ENCODE measurements at places on chromosomes 11 and 22.

DNA sequence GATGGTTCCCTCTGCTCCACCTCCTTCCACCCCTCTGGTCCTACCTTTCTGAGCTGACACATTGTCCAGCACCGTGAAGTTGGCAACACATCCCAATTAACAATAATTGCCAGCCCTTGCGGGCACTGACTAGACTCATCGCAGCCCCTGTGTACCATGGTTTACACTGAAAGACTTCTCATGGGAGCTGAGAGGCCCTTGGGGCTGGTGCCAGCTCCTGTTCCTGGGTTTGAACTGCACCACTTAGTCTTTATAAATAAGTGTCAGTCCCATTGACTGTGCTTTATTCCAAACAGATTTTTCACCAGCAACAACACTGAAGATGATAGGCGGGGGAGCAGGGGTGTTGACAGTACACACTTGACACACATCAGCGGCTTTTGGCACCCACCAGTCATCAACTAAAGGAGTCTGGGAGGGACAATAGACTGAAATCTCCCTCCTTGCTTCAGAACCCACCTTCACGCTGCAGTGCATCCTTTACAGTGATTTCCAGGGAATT, 447.3 kb downstream of the NTM start:
- DNase-seq, result no peak

DNA sequence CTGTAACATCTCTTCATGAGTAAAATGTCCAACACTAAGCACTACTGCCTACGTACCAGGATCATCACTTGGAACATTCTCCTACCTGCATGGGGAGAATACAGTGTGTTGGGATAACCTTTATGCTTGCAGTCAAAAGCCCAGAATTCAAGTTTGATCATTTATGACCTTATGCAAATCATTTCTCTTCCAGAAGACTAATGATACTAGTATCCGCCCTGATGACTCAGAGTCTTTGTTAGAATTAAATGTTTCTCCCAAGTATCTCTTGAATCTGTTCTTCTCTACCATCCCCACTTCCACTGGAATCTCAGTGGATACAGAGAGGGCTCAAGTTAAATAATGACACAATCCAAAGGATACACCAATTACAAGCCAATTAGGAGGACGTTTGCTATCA, 12.4 kb downstream of the MAJIN start:
- no peak for DNase-seq

DNA sequence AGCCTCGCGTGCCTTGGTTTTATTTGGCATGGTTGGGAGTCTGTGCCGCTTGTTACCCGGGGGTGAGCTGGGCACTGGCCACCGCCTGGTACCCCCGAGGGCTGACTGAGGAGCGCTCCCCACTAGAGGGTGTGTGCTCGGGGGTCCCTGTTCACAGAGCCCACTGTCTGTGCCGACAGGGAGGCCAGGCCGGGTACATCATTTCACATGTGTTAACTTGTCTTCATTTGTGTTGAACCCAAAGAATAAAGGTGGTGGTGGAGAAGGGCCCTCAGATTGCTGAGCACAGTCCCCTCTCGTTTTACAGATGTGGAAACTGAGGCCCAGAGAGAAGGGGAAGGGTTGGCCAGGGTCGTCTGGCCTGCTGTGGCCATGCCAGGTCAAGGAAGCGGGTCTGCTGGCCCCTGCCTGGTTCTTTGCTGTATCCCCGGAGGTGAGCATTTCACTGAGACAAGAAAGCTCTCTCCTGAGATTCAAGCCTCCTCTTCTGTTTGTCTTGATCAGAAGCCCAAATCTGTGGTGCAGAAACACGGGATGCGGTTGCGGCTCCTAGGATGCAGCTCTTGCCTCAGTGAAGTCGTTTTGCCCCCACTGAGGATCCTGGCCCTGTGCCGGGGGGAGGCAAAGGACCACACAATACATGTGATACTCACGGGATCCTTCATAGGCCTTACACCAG, 60.8 kb downstream of the FBLN1 start:
- DNase-seq, result no peak

- no peak for DNase-seq
These were observed 20.5 kb upstream of the EFCAB6 start for GRCh38 chr22:43832393-43833265.

- no peak for DNase-seq
These were observed 137.8 kb downstream of the C11orf58 start for GRCh38 chr11:16876053-16876752.

DNA sequence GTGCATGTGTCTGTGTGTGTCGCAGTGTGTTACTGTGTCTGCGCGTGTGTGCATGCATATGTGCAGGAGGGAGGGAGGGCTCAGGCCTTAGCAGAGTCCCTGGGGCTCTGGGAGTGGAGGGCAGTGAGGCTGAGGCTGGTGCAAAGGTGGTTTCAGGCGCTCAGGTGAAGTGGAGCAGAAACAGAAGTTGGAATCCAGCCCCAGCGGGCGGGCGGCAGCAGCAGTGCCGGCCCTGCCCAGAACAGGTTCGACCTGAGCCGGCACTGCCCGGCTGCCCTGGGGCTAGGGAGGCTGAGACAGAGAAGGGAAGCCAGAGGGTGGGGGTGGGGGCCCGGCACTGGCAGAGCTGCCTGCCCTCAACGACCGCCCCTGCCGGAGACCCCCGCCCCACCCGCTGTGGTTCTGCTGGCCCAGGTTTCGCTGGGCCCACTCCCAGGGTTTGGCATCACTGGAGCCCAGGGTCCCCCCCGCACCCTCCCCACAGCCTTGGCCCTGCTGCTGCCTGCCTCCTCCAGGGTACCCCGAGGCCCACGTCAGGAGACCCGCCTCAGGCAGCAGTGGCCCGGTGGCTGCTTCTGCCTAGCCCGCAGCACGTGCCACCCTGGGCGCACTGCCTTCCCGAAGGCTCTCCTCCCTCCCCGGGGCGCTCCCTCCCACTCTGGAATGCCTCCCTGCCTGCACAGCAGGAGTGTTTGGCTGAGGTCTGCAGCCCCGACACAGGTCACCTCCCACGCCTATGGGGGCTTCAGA, 13.3 kb downstream of the ASCL2 start:
- DNase-seq, result no peak

GRCh38 chr11:103530257-103530656, 421.0 kb downstream of the DYNC2H1 start:
- DNase-seq, result no peak

DNA sequence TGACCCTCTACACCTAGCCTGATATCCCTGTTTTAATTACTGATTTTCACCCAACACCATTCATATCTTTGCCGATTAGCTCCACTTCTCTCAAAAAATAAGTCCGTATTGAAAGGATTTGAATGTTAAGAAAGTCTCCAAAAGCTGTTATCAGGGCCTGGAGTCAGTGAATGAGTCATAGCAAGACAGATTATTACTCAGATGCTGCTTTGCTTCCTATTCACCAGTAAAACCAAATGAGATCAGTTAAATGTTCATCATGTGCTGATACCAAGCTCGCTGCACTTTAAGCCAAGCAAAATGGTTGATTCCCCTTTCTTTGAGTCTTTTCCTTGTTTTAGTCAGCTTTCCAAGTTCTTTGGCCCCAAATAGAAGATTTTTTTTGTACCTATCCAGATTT, 228.4 kb downstream of the FAT3 start:
- no peak for DNase-seq

- no peak for DNase-seq
These were observed 19.6 kb upstream of the CCDC134 start for GRCh38 chr22:41780746-41781505.

GRCh38 chr11:133663135-133663985, 131.1 kb upstream of the OPCML start:
- no peak for DNase-seq

GRCh38 chr22:22930571-22931556, 43.2 kb downstream of the IGLL5 start:
- DNase-seq, result no peak

GRCh38 chr11:111063726-111064517, 181.6 kb upstream of the POU2AF2 start:
- DNase-seq, result no peak

DNA sequence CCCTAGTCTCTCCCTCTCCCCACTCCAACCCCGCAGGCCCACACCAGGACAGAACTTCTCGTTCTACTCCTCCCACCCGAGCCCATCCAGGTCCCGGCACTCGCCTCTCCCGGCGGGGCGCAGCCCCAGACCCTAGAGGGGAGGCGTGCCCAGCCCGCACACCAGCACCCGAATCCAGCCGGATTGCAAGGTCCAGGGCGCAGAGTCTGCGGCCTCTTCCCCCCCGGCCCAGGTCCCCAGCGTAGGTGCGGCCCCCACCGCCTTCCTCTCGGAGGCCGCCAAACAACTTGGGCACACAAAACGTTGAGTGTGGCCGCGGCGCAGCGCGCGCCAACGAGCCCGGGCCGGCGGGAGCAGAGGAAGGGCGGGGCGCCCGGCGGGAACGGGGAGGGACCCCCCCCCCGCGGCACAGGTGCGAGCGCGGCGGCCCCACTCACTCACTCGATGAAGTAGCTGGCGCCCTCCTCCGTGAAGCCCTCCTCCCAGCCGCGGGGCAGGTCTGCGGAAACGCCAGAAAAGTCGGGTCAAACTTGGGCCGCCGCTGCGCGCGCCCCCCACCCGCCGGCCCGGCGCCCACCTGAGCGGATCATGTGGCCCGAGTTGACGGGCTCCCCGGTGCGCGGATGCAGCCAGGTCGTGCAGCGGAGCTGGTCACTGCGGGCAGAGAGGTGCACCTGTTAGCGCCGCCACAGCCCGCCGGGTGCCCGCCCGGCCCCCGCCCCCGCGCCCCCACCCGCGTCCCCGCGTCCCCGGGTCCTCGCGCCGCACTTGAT, 480 bp downstream of the PLEKHA7 start:
- no peak for DNase-seq

- no peak for DNase-seq
These were observed 2.2 kb upstream of the NUP160 start for GRCh38 chr11:47850337-47850736.

GRCh38 chr11:47768101-47768612, 1.0 kb upstream of the FNBP4 start:
- peak; percentile 64 for DNase-seq

- no peak for DNase-seq
These were observed 76.4 kb downstream of the COMMD9 start for GRCh38 chr11:36212564-36213392.

DNA sequence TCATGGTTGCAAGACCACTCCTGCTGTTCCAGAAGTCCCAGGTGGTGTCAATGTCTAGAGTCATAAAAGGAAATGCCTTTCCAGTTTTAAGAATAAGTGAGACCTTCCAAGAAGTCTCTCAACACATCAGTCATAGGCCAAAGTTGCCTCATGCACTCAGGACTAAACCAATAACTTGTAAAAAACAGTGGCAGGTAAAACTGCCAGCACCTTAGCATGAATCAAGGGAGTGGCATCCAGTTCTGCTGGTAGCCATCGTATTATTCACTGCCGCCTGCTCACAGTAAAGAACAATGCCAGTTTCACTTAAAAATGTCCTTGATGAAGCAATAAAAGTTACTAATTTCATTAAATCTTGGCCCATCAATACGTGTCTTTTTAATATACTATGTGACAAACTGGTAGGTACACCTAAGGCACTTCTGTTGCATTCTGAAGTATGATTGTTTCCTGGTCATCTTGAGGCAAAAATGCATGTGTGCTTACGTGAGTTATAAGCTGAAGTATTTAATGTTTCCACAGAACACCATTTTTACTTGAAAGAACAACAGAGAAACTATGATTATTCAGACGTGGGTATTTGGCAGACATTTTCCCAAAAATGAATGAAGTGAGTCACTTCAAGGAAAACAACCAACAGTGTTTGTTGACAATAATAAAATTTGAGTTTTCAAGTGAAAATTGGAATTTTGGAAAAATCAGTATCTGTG, 125.2 kb upstream of the SNX19 start:
- no peak for DNase-seq

GRCh38 chr11:110077346-110077745, 15.8 kb upstream of the ZC3H12C start:
- DNase-seq, result no peak

DNA sequence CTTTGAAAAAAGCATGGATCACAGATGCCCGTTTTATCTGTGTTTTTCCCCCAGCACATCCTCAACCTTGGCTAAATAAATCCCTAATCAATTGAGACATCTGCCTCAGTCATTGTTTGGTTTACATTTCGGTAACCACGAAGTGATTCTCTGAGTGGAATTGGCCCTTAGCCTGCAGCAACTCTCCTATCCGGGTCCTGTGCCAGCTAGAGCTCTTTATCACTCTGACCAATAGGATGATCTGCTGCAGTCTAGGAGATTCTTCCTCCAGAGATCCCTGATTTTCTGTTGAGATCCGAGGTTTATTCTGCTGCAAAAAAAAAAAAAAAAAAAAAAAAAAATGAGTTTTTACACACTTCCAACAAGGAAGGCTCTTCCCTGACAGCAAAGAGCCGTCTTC, 137.3 kb downstream of the KCNA4 start:
- DNase-seq, result no peak

GRCh38 chr22:29233277-29233877, 27.7 kb downstream of the EMID1 start:
- DNase-seq, result no peak

DNA sequence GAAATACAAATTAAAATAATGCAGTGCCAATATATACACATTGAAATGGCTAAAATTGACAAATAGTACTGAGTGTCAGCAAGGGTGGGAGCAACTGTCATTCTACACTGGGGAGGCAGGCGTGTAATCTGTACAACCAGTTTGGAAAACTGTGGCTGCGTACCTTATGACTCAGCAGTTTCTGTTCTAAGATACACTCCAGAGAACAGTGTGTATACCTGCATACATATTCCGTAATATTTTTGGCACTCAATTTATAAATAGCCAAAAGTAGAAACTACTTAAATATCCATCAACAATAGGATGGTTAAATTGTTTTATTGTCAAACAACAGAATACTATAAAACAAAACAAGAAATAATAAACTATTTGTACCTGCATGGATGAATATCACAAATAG, 57.6 kb downstream of the RNF169 start:
- DNase-seq, result no peak

GRCh38 chr11:60482361-60482760, 10.2 kb upstream of the MS4A12 start:
- DNase-seq, result no peak

GRCh38 chr22:33034753-33035152, 23.4 kb downstream of the SYN3 start:
- DNase-seq, result no peak

- no peak for DNase-seq
These were observed 616.6 kb downstream of the TBC1D22A start for GRCh38 chr22:47379037-47379436.

DNA sequence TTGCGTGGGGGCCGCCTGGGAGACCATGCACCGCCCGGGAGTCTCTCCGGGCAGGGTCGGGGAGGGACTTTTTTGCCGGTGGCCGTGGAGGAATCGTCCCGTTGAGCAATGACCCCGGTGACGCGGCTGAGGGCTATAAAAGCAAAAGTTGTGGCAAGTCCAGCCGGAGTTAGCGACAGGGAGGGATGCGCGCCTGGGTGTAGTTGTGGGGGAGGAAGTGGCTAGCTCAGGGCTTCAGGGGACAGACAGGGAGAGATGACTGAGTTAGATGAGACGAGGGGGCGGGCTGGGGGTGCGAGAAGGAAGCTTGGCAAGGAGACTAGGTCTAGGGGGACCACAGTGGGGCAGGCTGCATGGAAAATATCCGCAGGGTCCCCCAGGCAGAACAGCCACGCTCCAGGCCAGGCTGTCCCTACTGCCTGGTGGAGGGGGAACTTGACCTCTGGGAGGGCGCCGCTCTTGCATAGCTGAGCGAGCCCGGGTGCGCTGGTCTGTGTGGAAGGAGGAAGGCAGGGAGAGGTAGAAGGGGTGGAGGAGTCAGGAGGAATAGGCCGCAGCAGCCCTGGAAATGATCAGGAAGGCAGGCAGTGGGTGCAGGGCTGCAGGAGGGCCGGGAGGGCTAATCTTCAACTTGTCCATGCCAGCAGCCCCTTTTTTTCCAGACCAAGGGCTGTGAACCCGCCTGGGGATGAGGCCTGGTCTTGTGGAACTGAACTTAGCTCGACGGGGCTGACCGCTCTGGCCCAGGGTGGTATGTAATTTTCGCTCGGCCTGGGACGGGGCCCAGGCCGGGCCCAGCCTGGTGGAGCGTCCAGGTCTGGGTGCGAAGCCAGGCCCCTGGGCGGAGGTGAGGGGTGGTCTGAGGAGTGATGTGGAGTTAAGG, at the start of gene NEAT1:
TSS of gene NEAT1 (plus strand) at position 166 of the 883 bp plus-strand sequence.
- no peak for DNase-seq
